NCI-H510A treated with DMSO at 0.1 percent for 48 hours (cell line): ENCODE measurements at places on chromosomes 7 and 10.

- DNase-seq: no peak
Observed at GRCh38 chr7:16838891-16839290, 34.1 kb upstream of the AGR2 start.

DNA sequence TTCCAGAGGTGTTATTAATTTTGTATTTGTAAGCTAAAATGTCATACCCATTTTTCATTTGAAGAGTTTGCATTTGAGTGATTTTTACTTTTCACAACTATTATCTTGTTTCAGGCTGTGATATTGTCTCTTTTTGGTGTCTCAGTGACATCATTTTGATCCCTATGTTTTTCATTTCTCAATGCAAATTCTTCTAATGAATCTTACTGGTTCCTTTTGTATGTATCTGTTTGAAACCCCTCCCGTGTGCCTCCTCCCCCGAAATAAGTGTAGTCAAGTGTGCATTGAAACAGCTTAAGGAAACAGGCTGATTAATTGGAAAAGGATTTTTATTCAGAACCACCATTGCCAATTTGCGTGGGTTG, 77.8 kb downstream of the SHH start:
- DNase-seq: no peak

DNA sequence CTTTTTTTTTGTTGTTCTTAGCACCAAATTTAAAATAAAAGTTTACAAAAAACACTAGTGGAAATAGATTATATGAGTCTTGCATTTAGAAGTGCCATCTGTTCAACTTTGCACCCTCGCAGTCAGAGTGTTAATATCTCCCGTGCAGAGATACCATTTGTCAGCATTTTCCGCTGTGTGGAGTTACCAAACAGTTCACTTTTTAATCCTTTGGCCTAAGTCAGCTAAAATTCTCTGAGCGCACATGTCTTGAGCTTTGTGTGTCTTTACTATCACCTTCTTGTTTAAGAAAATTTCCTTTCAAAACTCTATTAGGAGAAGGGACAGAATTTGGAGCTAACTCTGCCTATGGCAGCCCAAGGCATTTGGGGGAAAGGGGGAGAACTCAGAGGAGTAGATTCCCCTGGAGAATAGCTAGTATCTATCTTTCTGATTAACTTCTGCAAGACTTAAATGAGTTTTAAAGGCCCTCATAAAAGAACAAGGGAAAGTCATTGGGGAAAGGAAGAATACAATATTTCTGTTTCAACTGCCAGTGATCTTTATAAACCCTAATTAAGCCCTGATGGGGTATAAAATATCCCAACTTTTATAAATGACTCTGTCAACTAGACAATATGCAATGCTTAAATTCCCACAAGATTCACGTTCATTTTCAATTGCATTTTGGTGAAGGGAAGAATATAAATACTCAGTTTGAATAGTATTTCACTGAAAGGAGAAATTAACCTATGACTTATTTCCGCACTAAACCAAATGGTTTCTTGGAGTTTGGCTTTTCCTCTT, 114.9 kb upstream of the RAB11FIP2 start:
- no peak for DNase-seq

DNA sequence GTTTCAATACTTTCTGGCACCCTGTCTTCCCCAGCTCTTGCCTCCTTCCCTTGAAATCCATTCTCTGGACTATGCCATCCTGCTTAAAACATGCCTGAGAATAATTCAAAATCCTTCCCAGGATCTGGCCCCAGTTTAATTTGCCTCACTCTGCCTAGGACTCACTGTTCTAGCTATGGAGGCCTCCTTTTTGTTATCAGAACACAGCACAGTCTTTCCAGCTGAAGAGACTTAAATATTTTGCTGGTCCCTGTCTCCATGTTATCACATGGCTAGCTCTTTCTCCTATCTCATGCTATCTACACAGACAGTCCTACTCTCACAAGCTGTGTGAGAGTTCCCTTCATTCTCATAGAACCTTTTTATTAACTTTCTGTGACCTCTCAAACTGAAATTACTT, 194.8 kb downstream of the RNLS start:
- no peak for DNase-seq

- DNase-seq: no peak
Observed at GRCh38 chr10:113711142-113711541, 31.4 kb downstream of the CASP7 start.

DNA sequence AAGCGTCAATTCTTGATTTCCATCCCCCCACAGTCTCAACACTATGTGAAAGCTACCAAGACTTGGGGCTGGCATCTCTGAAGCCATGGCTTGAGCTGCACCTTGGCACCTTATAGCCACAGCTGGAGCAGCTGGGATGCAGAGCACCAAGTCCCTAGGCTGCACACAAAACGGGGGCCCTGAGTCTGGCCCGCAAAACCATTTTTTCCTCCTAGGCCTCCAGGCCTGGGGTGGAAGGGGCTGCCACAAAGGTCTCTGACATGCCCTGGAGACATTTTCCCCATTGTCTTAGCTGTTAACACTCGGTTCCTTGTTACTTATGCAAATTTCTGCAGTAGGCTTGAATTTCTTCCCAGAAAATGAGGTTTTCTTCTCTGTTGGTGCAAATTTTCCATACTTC, 89.8 kb upstream of the GNAI1 start:
- no peak for DNase-seq

DNA sequence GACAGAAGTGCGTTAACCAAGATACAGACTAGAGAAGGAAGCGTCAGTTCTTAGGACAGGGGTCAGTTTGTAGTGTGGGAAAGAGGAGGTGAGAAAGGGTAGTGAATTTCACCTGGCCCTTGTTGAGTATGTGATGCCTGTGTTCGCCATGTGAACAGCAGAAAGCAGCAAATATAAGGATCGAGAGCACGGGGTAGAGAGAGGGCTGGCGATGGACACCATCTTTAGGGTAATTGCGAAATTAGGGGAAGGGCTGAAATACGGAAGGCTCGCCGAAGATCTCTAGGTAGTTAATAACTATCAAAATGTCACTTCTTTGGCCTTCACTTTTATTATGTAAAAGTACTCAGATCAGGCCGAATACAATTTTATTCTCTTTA, 6.2 kb upstream of the MEST start:
- no peak for DNase-seq

- no peak for DNase-seq
Observed at GRCh38 chr10:112723876-112724275, 226.2 kb upstream of the TCF7L2 start.

DNA sequence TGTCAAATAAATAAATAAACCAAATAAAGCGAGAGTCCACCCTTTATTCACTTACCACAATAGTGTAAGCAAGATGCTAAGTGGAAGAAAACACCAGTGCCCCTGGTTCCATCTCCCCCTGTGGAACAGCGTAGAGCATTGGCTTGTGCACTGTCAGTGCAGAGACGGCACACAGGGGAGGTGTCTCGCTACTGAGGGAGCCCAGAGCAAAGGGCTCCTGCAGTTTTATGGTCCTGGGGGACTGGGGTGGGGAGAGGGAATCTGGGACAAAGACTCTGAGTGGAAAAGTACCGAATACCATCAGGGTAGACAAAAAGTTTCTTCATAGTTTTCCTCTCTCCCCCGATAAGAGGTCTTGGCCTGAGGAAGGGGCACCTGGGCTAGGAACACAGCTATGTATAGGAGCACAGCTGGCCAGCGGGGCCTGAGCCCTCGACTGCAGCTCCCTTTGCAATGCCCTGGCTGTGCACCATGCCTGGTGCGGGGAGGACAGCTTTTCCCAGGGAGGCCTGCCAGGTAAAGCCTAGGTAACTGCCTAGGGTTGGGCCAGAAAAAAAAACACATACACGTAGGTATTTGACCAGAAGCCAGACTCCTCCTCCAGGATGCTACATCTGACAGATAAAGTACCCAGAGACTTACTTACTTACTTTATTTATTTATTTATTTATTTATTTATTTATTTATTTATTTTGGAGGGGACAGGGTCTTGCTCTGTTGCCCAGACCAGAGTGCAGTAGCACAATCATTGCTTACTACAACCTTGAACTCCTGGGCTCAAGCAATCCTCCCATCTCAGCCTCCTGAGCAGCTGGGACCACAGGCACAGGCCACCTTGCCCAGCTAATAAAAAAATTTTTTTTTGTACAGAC, 88.8 kb upstream of the KIF5B start:
- no peak for DNase-seq
